Thyroid gland (tissue), 4 donors: ENCODE measurements at places on chromosomes 4 and X. TPM values are rescaled to one million over a fixed set of nuclear protein-coding genes. Genes with fewer than 3 reads are reported as not detected.

DIPK2B gene
- total RNA-seq: 11.6 TPM

- peak overlapping the region; percentile 13 for H3K27ac ChIP-seq
- H3K36me3 ChIP-seq: no peaks in the 10 kb centered on the region
- peaks cover 8% of the 10 kb centered on the region for H3K4me1 ChIP-seq
- peak; percentile 60 for DNase-seq
Measured at GRCh38 chr4:75939890-75940691, 722 bp downstream of the NAAA start.

HTT gene
- 155 TPM for total RNA-seq

DNA sequence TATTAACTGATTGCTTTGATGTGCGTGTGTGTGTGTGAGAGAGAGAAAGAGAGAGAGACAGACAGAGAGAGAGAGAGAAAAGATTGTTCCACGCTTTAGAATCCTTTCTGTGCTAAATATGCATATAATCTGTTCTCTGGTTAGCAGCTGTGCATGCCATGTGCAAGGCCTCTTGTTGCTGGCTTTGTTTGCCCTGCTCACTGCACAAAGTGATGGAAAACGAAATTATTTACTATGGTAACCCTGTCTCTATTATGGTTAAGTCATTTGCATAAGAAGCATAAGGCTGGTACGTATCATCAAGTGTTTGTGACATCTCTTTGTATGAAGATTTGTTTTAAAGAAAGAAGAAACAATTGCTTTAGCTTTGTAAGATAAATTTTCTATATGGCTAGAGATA, 190.2 kb upstream of the POF1B start:
- no peaks in the 10 kb centered on the region for H3K4me1 ChIP-seq
- no peaks in the 10 kb centered on the region for H3K27me3 ChIP-seq
- H3K36me3 ChIP-seq: no peaks in the 10 kb centered on the region
- no peak for DNase-seq
- no peak overlapping the region for H3K4me3 ChIP-seq

GRK4 gene
- 9.3 TPM for total RNA-seq

- H3K27me3 ChIP-seq: no peaks in the 10 kb centered on the region
- no peaks in the 10 kb centered on the region for H3K36me3 ChIP-seq
- no peaks in the 10 kb centered on the region for H3K4me1 ChIP-seq
- no peak overlapping the region for H3K27ac ChIP-seq
Measured at GRCh38 chr4:152399246-152399645, 136.6 kb downstream of the FBXW7 start.

DNA sequence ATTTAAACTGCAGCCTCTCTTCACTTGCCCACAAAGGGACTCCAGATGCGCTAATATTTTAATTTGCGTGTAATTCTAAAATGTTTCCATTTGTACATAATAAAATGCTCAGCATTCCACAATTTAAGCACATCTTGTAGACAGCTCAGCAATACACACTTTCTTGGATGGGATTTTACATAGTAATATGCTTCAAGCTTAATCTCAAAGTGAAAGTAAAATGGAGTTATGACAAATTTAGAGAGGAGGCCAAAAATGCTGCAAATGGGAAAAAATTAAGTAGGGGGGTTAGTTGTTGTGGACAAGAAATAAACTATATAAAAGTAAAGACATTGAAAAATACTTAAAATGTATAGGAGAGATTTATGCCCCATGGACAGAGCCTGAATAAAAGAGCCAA, 149.1 kb downstream of the FBXO8 start:
- no peak overlapping the region for H3K27ac ChIP-seq
- H3K4me1 ChIP-seq: no peaks in the 10 kb centered on the region
- H3K36me3 ChIP-seq: no peaks in the 10 kb centered on the region

- H3K4me3 ChIP-seq: no peak overlapping the region
- H3K27ac ChIP-seq: no peak overlapping the region
- no peaks in the 10 kb centered on the region for H3K36me3 ChIP-seq
- no peaks in the 10 kb centered on the region for H3K27me3 ChIP-seq
Measured at GRCh38 chr4:42282081-42282901, 115.0 kb upstream of the SHISA3 start.

DNA sequence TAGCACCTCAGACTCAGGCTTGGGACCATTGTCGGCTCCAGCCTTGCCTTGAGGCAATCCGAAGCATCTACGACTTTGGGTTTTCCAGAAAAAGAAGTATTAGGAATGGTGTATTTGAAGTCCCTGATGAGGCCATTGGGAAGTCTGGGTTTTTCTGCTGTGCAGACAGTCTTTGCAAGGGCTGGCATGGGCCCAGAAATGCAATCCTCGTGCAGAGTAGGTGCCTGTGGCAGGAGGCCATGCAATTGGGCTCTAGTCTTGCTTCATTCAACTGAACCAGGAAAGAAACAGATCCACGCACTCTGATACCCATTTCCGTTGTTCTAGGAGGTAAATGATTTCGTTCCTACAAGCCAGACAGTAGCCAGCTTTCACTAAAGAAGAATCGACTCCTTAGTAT, 12.4 kb downstream of the ZFP92 start:
- no peaks in the 10 kb centered on the region for H3K4me1 ChIP-seq
- H3K27me3 ChIP-seq: no peaks in the 10 kb centered on the region
- peak; percentile 75 for DNase-seq
- H3K4me3 ChIP-seq: no peak overlapping the region

- H3K27me3 ChIP-seq: no peaks in the 10 kb centered on the region
- H3K4me3 ChIP-seq: no peak overlapping the region
- DNase-seq: no peak
- no peak overlapping the region for H3K27ac ChIP-seq
Measured at GRCh38 chr4:176675810-176676209, 116.9 kb downstream of the VEGFC start.

DNA sequence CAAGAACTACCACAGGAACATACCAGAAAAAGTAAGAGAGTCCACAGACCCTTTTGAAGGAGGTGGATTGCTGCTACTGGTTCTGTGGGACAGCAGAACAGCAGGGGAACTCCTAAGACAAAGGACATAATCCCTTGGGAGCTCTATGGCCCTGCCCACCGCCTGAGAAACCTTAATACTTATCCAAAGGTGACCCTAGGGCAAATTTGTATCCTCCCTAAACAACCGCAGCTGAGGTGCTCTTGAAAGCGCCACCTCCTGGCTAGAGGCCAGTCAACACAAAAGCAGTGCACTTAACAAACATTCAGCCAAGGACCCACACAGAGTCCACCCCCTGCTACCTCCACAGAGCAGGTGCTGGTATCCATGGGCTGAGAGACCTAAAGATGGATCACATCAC, 136.8 kb downstream of the ADAM29 start:
- no peaks in the 10 kb centered on the region for H3K27me3 ChIP-seq
- no peak for DNase-seq
- no peak overlapping the region for H3K27ac ChIP-seq
- no peaks in the 10 kb centered on the region for H3K36me3 ChIP-seq
- no peak overlapping the region for H3K4me3 ChIP-seq

DNA sequence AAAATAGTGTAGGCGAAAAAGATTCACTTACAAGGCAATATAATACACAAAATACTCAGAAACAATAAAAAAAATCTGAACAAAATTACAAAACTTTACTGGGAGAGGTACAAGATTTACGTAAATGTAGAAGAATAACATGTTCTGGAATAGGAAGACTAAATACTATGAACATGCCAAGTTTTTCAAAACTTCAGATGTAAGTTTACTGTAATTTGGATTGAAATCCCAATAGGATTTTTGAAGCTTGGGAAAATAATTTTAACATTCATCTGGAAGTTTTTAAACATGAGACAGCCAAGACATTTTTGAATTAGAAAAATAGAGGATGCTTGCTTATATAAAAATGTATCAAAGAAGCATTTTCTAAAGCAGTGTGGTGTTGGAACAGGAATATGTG, 30.5 kb upstream of the CT83 start:
- H3K36me3 ChIP-seq: no peaks in the 10 kb centered on the region
- H3K4me3 ChIP-seq: no peak overlapping the region
- H3K27ac ChIP-seq: no peak overlapping the region
- no peak for DNase-seq

PDZD4 gene
- 7.0 TPM for total RNA-seq

PSAPL1 gene
- total RNA-seq: not detected

DNA sequence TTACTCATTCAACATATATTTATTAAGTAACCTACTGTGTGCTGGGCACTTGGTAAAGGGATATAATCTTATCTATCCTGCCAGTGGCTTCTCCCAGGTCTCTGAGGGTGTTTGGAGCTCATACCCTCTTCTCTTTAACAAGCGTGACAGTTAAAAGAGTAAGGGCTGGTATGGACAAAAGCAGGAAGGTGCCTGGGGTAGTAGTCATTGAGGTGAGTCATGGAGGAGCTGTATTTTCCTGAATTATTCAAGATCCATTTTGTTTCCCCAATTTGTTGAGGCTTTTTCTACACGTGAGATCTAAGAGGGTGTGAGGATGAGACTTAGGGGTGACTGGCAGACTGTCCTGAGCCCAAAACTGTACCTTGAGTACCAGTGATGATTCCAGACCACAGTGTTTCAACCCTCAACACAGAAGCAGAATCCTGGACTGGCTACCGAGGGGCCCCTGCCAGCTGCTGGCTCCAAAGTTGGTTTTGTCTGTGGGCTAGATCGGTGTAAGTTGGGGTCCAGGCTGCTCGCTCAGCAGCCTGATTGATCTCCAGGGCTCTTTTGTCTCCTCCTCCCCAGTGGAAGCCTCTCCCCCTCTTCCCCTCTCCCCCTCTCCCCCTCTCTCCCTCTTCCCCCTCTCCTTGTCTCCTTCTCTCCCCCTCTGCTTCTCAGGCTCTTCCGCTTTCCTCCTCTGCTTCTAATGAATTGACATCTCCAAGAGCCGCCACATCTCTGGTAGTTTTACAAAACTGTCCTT, at the start of gene DRP2:
TSS of gene DRP2 (plus strand) at position 671 of the 748 bp plus-strand sequence. CDS start 11,862 bp downstream, outside the sequence.
- no peaks in the 10 kb centered on the region for H3K27me3 ChIP-seq
- H3K27ac ChIP-seq: no peak within 1 kb of the TSS
- DNase-seq: no peak
- H3K36me3 ChIP-seq: no peaks in the 10 kb centered on the region
- no peak within 1 kb of the TSS for H3K4me3 ChIP-seq
- no peaks in the 10 kb centered on the region for H3K4me1 ChIP-seq

CLIC2 gene
- total RNA-seq: 73.5 TPM

DNA sequence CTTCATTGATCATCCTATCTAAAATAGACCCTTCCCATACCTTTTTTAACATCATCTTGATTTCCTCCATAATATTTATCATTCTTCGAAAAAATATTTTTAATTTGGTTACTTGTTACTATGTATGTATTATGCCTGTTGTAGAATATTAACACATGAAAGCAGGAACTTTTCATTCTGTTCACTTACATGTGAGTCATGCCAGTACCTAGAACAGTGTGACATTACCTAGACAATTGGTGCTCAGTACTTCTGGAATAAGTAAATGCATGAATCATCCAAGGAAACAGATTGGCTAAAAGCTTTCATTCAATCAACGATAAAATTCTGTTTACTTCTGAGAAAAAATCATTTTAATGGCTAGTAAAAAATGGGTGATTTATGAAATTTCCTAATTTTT, 76.4 kb downstream of the CXXC4 start:
- H3K4me1 ChIP-seq: no peaks in the 10 kb centered on the region
- H3K4me3 ChIP-seq: no peak overlapping the region
- DNase-seq: no peak
- H3K27ac ChIP-seq: no peak overlapping the region
- no peaks in the 10 kb centered on the region for H3K27me3 ChIP-seq

DNA sequence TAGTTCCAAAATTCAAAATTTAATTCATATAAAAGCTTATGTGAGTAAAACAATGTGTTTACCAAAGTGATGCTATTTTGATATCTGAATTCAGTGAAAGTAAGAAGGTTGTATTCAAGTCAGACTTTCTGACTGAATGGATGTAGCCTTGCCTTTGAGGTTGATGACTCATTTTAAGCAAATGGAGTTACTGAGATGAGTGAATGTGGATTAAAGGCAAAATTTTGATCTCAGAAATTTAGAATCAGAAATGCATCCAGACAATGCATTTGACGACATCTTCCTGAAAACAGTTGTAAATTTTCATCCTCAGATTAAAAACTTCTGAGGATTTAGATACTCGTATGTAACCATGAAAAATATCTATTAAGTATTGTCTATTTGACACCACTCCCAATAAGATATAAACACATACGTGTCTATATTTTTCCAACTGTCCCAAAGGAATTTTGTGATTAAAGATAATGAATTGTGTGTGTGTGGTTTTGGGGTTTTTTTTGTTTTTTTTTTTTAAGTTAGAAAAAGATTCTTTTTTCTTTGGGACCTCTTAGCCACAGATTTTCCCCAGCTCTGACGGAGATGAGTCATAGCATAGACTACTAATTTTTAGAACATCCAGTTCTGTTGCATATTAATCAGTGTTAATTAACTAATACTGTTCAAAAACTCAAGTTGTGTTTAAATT, 34.4 kb downstream of the NFKB1 start:
- no peak overlapping the region for H3K27ac ChIP-seq
- no peak overlapping the region for H3K4me3 ChIP-seq
- H3K4me1 ChIP-seq: no peaks in the 10 kb centered on the region
- DNase-seq: no peak
- no peaks in the 10 kb centered on the region for H3K27me3 ChIP-seq

SASH3 gene
- total RNA-seq: 3.2 TPM

LINC00632 gene
- 42.6 TPM for total RNA-seq

- no peak overlapping the region for H3K4me3 ChIP-seq
- peaks cover 10% of the 10 kb centered on the region for H3K4me1 ChIP-seq
- no peaks in the 10 kb centered on the region for H3K36me3 ChIP-seq
- H3K27ac ChIP-seq: no peak overlapping the region
- H3K27me3 ChIP-seq: no peaks in the 10 kb centered on the region
Measured at GRCh38 chrX:150696331-150696730, 3.1 kb downstream of the MTMR1 start.

GRCh38 chrX:46953597-46953996, 41.4 kb downstream of the JADE3 start:
- no peak overlapping the region for H3K27ac ChIP-seq
- DNase-seq: no peak

MAP7D2 gene
- total RNA-seq: 0.22 TPM

GRCh38 chr4:26418107-26418506, 72.2 kb downstream of the CCKAR start:
- H3K36me3 ChIP-seq: no peaks in the 10 kb centered on the region
- no peaks in the 10 kb centered on the region for H3K27me3 ChIP-seq
- no peak overlapping the region for H3K4me3 ChIP-seq
- DNase-seq: no peak
- H3K27ac ChIP-seq: no peak overlapping the region
- H3K4me1 ChIP-seq: peaks cover 7% of the 10 kb centered on the region
